Uterine smooth muscle cell (primary cell): ENCODE measurements at places on chromosomes 7 and 10. TPM values are rescaled to one million over a fixed set of nuclear protein-coding genes. Genes with fewer than 3 reads are reported as not detected.

ATOH7 gene
- total RNA-seq = not detected in 2 replicates

C10orf53 gene
- total RNA-seq = under 0.01 TPM in 1 of 2 replicates, not detected in the other

SLC18A2 gene
- total RNA-seq = not detected in 2 replicates

ATG9B gene
- 0.11 and 0.12 TPM in 2 replicates for total RNA-seq

TEX47 gene
- total RNA-seq = not detected in 2 replicates

CAV2 gene
- 92.7 and 112 TPM in 2 replicates for total RNA-seq

FAM25A gene
- total RNA-seq = not detected in 2 replicates

ZNF488 gene
- total RNA-seq = under 0.01 TPM in 2 replicates

MUC3A gene
- under 0.01 TPM in 1 of 2 replicates, not detected in the other for total RNA-seq

TMEM176B gene
- 0.12 TPM in 1 of 2 replicates, not detected in the other for total RNA-seq

FEZF1 gene
- not detected in 2 replicates for total RNA-seq

RNLS gene
- 10.2 and 13.2 TPM in 2 replicates for total RNA-seq

SLC26A4 gene
- 0.44 and 0.50 TPM in 2 replicates for total RNA-seq

AKR1D1 gene
- total RNA-seq = under 0.01 TPM in 1 of 2 replicates, not detected in the other

KIAA1549 gene
- total RNA-seq = 1.5 and 2.4 TPM in 2 replicates

PWWP2B gene
- 17.4 and 19.0 TPM in 2 replicates for total RNA-seq

ZNF853 gene
- 1.2 and 3.9 TPM in 2 replicates for total RNA-seq

PAX4 gene
- total RNA-seq = not detected in 2 replicates

LZTS2 gene
- 76.6 and 86.4 TPM in 2 replicates for total RNA-seq
